ENCODE measurements at places on chromosomes 7 and 10. TPM values are rescaled to one million over a fixed set of nuclear protein-coding genes. Genes with fewer than 3 reads are reported as not detected.

GRCh38 chr10:1227510-1228402 is 171.6 kb downstream of the WDR37 start:
- no peak for DNase-seq

Gene CYP2C18
- not detected for total RNA-seq

- DNase-seq, result no peak
Measured at GRCh38 chr10:19762026-19762425, 54.2 kb upstream of the PLXDC2 start.

Gene GRIFIN
- not detected for total RNA-seq

DNA sequence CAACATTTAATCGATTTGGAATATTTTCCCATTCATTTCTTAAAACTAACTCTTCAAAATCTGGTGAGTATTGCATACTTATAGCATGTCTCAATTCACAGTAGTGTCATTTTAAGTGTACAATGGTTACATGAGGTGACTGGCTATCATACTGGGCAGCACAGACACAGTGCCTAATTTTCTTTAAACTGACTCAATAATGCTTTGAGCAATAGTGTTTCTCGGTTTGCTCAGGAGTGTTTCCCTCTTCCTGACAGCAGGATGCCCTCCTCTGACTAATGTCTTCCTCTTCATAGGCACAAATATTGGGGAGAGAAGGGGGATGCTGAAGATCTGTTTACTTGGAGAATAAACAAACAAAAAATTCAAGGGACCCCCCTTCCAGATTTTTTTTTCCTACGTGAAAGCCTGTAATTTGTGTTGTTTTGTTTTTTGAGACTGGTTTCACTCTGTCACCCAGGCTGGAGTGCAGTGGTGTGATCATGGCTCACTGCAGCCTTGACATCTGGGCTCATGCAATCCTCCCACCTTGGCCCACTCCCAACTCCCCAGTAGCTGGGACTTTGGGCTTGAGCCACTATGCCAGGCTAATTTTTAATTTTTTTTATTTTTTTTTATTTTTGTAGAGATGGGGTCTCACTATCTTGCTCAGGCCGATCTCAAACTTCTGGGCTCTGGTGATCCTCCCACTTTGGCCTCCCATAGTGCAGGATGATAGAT is 2.2 kb downstream of the MRC1 start:
- no peak for DNase-seq

Gene DYNC1I1
- 6.8 TPM for total RNA-seq

Gene CHST3
- total RNA-seq, result 39.6 TPM

- DNase-seq, result no peak
Measured at GRCh38 chr7:132494474-132494873, 81.8 kb downstream of the PLXNA4 start.

GRCh38 chr7:35685781-35686180 is 9.2 kb downstream of the HERPUD2 start:
- DNase-seq, result no peak

DNA sequence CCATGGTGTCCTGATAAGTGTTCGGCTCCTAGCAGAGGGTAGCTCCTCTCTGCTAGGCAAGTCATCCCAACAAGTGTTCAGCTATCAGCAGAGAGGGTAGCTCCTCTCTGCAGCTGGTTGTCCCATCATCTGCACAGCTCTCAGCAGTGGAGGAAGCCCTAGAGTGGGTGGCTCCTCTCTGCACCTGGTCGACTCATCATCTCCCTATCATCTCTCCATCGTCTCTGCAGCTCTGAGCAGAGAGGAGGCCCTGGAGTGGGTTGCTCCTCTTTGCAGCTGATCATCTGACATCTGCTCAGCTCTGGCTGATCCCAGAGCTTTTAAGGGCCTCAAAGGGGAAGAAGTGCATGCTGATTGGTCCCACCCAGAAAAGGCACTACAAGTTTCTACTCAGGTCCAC is 199.9 kb upstream of the KMT2E start:
- no peak for DNase-seq

GRCh38 chr10:22341190-22341925 is 3.9 kb upstream of the SPAG6 start:
- no peak for DNase-seq

- DNase-seq, result no peak
Measured at GRCh38 chr10:13496164-13496563, 32.6 kb downstream of the BEND7 start.

- no peak for DNase-seq
Measured at GRCh38 chr10:93742633-93743349, 14.9 kb upstream of the LGI1 start.

Gene GIGYF1
- 18.5 TPM for total RNA-seq

- no peak for DNase-seq
Measured at GRCh38 chr10:97589479-97589878, at the start of gene C10orf62. Gene C10orf62 (plus strand): TSS chr10:97589721. CDS start chr10:97589898, 177 bp downstream.

DNA sequence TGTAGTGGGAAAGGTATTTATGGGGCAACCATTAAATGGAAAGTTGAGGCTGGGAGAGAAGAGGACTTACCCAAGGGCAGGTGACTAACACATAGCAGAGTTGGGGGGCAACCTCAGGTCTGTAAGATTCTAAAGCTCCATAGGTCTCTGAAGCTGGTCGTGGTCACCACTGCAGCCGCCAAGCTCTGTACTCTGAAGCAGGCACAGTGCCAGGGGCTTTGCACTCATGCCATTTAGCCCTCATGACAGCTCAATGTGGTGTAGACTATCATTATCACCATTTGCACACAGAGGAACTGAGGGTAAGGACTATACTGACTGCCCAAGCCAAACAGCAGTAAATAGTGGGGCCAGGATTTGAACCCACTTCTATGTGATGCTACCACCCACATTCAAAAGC is 32.5 kb upstream of the TMEM273 start:
- no peak for DNase-seq

Gene RARRES2
- total RNA-seq, result 200 TPM

GRCh38 chr7:113071465-113071864 is 15.2 kb downstream of the GPR85 start:
- DNase-seq, result no peak

- no peak for DNase-seq
Measured at GRCh38 chr10:88848499-88848898, 3.1 kb downstream of the ANKRD22 start.

- DNase-seq, result no peak
Measured at GRCh38 chr10:16626697-16627096, 105.0 kb upstream of the C1QL3 start.

DNA sequence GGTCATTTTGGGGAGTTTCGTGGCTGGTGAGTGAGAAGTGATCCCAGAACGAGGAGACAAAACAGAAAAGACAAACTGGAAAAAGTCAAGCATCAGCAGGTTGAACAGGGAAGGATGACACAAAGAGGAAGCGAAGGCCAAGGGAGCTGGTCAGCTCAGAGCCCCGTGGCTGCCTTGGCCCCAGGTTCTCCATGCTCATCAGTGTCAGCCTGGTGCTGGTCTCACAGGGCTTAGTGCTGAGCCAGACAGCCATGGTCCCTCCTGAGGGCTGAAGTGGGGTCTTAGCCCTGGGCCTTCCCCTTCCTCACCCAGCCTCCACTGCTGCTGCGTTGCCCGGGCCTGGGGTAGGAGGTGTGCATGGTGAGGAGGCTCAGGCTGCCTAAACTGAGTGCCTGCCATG is 183.6 kb downstream of the PFKFB3 start:
- no peak for DNase-seq

GRCh38 chr10:87991946-87992345 is 128.5 kb downstream of the PTEN start:
- no peak for DNase-seq

DNA sequence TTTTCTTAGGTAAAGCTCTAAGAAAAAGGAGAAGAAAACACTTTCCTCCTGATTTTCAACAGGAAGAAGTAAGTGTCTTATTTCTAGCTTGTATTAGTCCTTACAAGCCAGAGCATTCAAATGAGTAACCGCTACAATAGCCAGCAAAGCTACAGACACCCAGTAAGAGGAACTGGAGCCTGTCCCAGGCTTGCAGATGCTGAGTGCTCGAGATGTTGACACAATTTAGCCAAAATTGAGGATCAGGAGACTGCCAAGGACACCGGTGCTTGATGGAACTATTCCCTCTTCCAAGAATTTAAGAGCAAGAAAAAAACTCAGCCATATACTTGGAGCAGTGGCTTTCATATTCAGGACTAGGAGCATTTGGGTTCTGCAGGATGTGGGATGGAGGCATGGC is 149.3 kb upstream of the DPP6 start:
- no peak for DNase-seq

DNA sequence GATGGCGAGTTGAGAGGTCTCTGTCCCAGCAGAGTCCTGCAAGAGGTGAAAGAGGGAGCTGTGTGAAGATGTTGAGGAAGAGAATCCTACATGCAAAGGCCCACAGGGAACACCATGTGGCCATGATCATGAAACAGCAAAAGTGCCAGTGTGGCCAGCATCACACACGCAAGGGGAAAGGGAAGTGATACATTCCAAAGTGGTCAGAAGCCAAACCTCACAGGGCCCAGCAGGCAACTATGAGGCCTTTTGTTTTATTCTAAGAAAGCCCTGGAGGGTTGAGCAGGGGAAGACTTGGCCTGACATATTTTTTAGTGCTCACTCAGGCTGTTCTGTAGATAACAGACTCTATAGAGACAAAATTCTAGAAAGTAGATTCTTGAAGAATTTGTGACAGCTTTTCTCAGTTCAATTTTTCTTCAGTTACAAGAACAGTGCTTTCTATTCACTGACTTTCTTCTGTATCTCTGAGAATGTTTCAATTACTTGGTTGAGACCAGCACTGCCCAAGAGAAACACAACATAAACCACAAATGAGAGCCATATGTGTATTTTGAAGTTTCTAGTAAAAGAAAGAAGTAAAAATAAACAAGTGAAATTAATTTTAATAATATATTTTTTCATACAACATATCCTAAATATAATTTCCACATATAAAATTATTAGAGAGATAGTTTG is 82.3 kb downstream of the HTR7 start:
- DNase-seq, result no peak

DNA sequence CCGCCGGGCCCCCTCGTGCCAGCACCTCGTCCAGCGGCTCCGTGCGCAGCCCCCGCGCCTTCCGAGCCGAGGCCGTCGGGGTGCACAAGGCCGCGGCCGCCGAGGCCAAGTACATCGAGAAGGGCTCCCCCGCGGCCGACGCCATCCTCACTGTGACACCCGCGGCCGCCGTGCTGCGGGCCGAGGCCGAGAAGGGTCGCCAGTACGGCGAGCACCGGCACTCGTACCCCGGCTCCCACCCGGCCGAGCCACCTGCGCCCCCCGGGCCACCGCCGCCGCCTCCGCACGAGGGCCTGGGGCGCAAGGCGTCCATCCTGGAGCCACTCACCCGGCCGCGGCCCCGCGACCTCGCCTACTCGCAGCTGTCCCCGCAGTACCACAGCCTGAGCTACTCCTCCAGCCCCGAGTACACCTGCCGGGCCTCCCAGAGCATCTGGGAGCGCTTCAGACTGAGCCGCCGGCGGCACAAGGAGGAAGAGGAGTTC is 76.5 kb downstream of the ELFN1 start:
- no peak for DNase-seq

GRCh38 chr7:151759591-151760042 is 117.3 kb downstream of the PRKAG2 start:
- no peak for DNase-seq
